ENCODE measurements at places on chromosomes 7 and 10.

GRCh38 chr10:125102246-125102645 is 58.1 kb downstream of the CTBP2 start:
- peak; percentile 26 for DNase-seq

- DNase-seq = no peak
Observed at GRCh38 chr7:124603066-124603465, 162.5 kb downstream of the GPR37 start.

DNA sequence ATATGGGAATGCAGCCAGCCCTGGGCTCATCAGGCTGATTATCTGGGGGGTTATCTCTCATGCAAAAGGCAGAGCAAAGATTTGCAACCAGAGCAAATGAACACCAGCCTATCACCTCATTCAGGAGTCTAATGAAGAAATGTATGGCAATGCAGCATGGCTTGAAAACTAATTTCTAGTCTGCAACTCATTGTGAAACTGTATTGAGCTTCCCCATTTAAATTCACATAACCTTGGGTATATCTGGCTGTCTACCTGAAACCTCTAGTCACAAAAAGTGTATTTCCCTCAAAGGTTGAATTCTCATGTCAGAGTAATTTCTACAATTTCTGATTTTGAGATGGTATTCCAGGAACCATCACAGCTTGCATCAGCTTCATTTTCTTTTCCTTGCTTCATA is 240.0 kb downstream of the SDHAF3 start:
- DNase-seq = no peak

GRCh38 chr7:143429770-143430698 is 13.2 kb upstream of the TAS2R60 start:
- peak; percentile 32 for DNase-seq

GRCh38 chr7:3927446-3928110 is 626.5 kb downstream of the SDK1 start:
- DNase-seq = no peak

- DNase-seq = no peak
Observed at GRCh38 chr10:133295426-133296320, 13.0 kb downstream of the TUBGCP2 start.

GRCh38 chr7:87139514-87139913 is 12.7 kb upstream of the DMTF1 start:
- no peak for DNase-seq

GRCh38 chr7:145534301-145534700 is 582.3 kb upstream of the CNTNAP2 start:
- no peak for DNase-seq

DNA sequence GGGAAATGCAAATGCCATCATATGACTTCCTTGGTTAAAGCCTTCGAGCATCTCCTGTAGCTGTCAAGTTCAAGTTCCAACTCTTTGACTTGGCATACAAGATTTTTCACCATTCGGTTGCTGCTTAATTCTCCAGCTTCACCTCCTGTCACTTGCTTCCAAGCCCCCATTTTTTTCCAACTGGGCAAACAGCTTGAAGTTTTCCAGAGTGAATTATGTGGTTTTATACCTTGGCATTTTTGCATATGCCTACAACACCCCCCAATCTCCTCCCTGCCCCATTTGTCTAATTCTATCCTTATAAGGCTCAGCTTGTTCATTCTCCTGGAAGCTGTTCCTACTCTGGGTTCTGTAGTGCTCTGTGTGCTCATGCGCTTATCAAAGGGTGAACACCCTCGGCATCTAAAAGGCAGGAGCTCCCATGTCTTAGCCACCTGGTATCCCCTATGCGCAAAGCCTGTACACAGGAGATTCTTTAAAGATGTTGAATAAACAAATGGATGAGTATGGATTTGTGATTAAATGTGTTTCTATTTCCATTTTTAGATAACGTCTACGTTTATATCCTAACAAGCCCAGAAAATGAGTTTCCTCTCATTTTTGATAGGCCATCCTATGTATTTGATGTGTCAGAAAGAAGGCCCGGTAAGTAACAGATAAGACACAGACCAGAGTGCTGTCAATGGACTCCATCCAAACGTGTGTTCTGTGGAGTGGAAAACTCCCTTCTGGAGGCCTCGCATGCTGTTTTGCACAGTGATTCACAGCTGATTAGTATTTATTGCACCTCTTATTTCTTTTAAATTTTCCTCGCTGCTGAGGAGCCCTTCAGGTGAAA is 52.5 kb downstream of the CDHR3 start:
- no peak for DNase-seq

Data from RWPE1 (cell line).